Lung (tissue), 17 donors: ENCODE measurements at places on chromosomes 4 and X.

DNA sequence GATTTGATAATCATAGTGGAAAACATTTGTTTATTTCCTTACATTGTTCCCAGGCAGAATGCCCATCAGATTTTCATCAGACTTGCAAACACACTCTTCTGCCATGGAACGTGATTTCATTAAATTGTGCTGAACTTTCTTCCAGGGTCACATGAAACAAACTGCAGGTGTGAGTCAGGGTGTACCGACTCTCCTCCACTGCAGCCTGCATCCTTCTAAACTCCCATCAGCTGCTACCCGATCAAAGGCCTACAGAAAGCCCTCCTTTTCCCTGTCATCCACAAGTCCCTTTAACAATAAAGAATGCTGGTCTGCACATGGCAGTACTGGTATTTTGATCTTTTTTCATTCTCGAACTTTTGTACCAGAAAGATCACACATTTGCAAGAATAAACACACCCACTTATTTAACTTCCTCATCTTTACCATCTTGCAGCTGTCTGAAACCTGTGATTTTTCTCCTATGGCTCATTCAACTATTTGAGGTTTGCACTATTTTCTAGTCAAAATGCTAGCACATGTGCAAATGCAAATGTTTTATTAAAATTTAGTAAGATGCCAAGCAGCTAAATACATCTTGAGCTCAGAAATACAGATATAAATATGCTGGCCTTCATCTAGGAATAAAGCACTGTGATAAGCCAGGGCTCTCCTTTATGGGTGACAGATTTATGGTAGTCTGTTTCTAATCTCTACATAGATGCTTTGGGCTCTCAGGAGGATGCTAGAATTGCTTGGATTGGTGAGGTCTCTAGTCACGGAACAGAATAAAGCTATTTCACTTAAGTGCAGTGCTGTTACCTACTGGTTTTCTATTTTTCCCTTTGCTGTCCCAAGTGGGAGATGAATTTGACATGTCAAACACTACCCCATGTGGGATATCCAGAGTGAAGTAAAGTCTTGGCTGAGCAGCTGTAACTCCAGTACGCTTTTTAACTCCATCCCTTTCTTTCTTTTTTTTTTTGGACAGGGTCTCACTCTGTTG is 25.8 kb upstream of the ARHGAP24 start:
- no peaks in the 10 kb centered on the region for H3K27me3 ChIP-seq
- no peak overlapping the region for H3K27ac ChIP-seq
- no peaks in the 10 kb centered on the region for H3K36me3 ChIP-seq
- no peak overlapping the region for H3K4me3 ChIP-seq

DNA sequence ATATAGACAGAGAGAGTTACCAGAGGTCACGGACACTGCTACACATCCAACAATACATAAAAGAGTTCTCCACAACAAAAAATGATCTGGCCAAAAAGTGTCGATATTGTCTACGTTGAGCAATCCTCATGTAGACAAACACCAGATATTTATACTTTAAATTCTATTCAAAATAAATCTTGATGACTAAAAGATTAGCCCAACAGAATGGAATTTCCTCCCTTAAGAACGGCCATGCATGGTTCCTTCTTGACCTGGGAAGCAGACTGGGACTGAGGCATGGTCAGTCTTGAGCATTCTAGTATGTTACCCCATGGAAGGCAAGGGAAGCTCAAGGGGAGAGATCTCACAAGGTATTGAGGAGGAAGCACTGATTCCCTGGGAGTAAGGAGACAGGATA is 43.5 kb downstream of the LHFPL1 start:
- H3K27ac ChIP-seq = no peak overlapping the region
- H3K4me1 ChIP-seq = no peaks in the 10 kb centered on the region
- H3K36me3 ChIP-seq = no peaks in the 10 kb centered on the region
- no peak for DNase-seq
- peaks cover 24% of the 10 kb centered on the region for H3K27me3 ChIP-seq

DNA sequence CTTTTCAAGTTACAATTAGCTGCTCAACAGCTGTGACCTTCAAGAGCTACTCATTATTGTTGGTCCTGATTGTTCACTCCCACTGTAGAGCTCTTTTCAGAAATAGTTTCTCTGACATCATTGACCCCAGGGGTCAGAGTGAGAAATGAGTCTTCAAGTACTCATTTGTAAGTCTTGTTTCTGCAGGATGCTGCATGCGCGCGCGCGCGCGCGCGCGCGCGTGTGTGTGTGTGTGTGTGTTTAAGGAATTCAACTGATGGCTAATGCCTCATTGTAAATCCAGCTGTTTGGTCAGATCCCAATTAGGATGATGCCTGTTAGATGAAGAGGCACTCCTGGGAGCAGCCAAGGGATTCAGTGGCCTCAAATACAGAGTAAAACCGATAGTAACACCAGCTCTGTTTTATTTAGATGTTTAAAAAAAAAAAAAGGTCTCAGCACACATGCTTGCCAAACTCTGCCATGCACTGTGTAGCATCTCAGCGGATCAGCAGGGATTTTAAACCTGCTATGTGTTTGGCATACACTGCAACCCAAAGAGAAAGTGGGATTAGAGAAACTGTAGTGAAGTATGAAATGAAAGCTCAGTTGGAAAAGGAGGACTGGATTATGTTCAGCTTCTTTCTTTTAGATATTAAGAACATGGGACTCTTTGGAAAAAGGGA is 332.3 kb downstream of the ADGRL3 start:
- no peaks in the 10 kb centered on the region for H3K27me3 ChIP-seq
- no peak overlapping the region for H3K4me3 ChIP-seq
- no peaks in the 10 kb centered on the region for H3K36me3 ChIP-seq
- peaks cover 5% of the 10 kb centered on the region for H3K4me1 ChIP-seq

GRCh38 chrX:70476934-70477733 is 32.5 kb downstream of the DLG3 start:
- no peaks in the 10 kb centered on the region for H3K27me3 ChIP-seq
- peak overlapping the region; percentile 66 for H3K27ac ChIP-seq
- H3K4me3 ChIP-seq = no peak overlapping the region

- no peaks in the 10 kb centered on the region for H3K27me3 ChIP-seq
- no peak overlapping the region for H3K27ac ChIP-seq
- no peaks in the 10 kb centered on the region for H3K36me3 ChIP-seq
- H3K4me3 ChIP-seq = no peak overlapping the region
- DNase-seq = no peak
- H3K4me1 ChIP-seq = no peaks in the 10 kb centered on the region
These were observed 62.5 kb downstream of the BANK1 start for GRCh38 chr4:101853028-101853427.
